Left cardiac atrium (tissue), 4 donors: ENCODE measurements at places on chromosomes 3 and 15. TPM values are rescaled to one million over a fixed set of nuclear protein-coding genes. Genes with fewer than 3 reads are reported as not detected.

NME9 gene
- total RNA-seq, result not detected

IFT122 gene
- total RNA-seq, result 43.4 TPM

GRIP2 gene
- total RNA-seq, result 19.8 TPM

GOLGA6D gene
- not detected for total RNA-seq

CPNE9 gene
- not detected for total RNA-seq

- no peak for DNase-seq
Measured at GRCh38 chr15:92941668-92942067, 41.5 kb downstream of the CHD2 start.

DNA sequence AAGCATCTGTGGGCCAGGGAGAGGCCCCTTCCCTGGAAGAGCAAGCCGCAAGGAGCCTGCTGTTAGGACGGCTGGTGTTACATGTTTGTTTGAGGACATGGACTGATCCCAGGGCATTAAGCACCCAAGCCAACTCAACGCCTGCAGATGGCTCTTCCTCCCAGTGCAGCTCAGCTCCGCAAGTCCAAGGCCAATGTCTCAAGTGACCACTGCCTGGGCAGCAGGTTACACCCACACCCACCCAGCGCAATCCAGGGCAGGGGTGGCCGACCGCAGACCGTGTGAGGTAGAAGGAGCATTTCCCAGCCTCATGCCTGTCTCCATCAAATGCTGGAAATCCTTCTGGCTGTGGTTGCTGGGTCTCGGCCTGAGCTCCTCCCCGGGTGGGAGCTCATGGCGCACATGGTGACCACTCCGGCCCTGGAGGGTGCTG is 14.5 kb downstream of the GP5 start:
- no peak for DNase-seq

GRCh38 chr15:71812966-71813722 is 2.8 kb downstream of the NR2E3 start:
- DNase-seq, result no peak

- DNase-seq, result no peak
Measured at GRCh38 chr3:158463556-158463955, 107.4 kb upstream of the MLF1 start.

GRCh38 chr3:18099611-18100010 is 325.5 kb downstream of the SATB1 start:
- DNase-seq, result no peak

- no peak for DNase-seq
Measured at GRCh38 chr3:128858167-128858566, 21.3 kb upstream of the ACAD9 start.

GRCh38 chr15:38085114-38085513 is 150.7 kb downstream of the TMCO5A start:
- DNase-seq, result no peak

- DNase-seq, result no peak
Measured at GRCh38 chr3:43247561-43248184, 38.7 kb upstream of the SNRK start.

- DNase-seq, result no peak
Measured at GRCh38 chr15:65115542-65115941, 542 bp upstream of the UBAP1L start.

DNA sequence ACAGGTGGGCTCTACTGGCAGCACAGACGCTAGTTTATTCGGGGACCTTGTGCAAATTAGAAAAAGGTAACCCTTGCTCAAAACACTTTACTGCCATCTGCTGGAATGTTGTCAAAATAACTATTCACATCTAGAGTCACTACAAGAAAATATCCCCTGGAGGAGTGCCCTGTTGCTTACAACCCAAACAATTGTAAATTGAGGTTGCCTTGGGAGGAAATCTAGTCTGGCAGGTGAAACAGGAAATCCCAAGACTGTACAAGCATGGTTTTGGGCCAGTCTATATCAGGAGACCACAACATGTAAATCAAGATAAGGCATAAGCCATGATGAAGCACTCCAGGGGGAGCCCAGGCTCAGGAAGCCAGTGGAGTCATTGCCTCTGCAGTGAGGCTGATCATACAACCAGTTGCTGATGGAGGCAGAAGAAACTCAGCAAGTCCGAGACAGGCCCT is 136.8 kb upstream of the ACP3 start:
- no peak for DNase-seq

GRCh38 chr3:39133093-39133490 is 20.3 kb downstream of the CSRNP1 start:
- peak; percentile 13 for DNase-seq

DNA sequence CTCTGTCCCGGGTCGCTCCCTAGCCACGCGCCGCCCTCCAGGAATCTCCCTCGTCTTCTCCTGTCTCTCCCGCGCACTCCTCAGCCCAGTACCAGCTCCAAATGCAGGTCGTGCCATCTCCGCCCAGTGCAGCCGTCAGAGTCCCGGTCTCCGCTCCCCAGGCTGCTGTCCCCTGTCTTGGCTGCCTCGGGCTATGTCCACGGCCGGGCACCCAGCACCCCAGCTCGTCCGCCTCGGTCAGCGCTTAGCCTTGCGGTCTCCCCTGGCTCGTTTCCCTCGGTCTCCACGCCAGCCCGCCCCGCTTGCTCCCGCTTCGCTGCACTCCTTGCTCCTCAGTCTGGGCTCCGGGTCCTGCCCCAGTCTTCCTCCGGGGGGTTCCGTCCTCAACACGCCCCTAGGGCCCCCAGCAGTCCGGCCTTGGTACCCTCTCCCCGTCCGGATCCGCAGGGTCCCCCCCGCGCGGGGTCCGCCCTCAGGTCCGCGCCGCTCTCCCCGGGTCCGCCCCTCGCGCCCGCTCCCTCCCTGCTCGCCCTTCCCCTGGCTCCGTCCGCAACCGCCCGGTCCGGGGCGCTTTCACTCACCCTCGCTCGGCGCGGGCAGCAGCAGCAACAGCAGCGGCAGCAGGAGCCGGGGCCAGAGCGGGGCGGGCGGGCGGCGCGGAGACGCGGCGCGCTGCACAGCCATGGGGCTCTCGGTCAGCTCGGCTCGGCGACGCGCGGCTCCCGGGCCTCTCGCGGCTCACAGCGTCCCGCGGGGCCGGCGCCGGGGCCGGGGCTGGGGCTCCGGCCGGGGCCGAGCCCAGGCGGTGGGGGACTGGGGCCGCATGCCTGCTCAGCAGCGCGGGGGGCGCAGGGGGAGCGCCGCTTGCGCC is 462 bp downstream of the IGDCC3 start:
- no peak for DNase-seq

- no peak for DNase-seq
Measured at GRCh38 chr3:169846458-169847193, 23.1 kb downstream of the LRRC31 start.

DNA sequence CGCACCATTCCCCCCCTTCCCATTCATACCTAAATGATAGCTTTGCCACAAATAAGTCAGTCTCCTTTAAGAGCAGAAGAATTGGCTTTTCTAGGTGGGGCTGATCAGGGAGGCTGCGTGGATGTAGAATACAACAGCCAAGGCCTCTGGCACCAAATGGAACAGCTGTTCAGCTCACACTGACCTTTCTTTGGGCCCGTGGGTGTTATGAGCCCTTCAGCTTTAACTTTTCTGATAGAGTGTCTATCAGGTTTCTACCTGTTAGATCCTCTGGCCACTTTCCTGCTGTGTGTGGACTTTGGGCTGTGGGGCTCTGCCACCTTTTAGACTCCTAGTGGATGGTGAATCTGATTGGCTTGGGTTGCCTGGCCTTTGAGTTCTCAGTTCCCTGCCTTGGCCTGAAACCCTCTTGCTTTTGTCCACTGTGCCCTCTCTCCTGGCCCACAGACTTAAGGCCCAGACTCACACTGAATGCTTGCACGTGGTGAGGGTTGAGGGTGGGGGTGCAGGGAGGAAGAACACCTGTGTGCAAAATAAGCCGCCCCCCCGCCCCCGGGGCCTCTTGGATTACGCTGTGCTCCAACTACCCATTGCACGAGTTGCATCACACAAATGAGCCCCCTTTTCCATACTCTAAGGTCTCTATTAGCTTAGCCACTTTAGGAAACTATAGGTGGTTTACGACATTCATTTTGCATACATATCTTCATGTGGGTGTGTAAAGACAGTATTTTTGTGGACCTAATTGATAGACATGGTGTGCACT is 1.3 kb upstream of the RFX7 start:
- peak; percentile 22 for DNase-seq

DNA sequence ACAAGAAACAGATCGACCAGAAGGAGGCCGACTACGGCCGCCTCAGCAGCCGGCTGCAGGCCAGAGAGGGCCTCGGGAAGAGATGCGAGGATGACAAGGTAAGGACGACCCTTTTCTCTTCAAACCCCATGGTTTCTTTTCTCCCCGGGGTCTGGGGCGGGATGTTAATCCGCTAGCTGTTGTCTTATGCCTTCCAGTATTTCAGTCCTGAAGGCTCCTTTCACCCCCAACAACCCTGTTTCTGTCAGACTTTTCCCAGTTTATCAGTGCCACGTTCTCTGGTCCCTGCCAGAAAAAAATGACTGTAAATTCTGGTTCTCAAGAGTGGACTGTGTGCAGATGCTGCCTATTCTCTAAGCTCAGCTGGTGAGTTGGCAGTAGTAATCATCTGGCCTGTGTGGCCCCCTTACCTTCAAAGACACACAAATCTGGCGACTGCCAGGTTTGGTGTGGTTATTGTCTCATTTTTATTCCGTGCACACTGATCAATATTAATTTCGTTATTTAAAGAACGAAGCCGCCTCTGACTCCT is 806 bp downstream of the GOLM2 start:
- DNase-seq, result no peak

- no peak for DNase-seq
Measured at GRCh38 chr3:73045391-73045790, 16.1 kb upstream of the EBLN2 start.

GRCh38 chr15:80434926-80435720 is 30.9 kb downstream of the ARNT2 start:
- no peak for DNase-seq
